ENCODE measurements at places on chromosomes 13 and 19.

DNA sequence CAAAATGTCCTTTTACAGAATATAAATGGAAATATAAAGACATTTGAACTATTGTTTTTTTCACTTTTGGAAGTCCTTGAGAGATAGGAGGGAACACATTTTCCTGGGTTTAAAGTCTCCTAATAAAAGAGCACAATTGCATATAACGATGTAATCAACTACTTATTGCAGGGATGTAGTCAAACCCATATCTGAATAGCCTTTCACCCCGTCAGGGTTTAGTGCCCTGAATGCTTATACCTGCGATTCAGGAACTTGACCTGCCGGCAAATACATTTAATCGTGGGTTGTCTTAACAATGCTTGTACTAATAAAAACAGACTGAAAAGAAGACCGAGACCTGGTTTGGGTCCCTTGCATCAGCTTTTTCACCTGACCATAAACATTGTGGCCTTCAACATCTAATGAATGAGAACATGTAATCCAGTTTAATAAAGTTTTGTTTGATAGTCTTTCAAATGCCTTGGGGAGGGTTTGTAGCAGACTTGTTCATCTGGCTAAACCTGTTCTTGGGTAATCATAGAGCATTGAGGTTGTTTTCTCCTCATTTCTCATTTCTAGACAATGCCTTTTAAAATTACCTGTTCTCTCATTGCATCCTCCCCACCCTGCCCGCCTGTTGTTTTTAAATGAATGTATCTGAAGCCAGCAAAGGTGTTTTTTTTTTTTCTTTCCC, 7.0 kb downstream of the KLF5 start:
- no peak for DNase-seq

DNA sequence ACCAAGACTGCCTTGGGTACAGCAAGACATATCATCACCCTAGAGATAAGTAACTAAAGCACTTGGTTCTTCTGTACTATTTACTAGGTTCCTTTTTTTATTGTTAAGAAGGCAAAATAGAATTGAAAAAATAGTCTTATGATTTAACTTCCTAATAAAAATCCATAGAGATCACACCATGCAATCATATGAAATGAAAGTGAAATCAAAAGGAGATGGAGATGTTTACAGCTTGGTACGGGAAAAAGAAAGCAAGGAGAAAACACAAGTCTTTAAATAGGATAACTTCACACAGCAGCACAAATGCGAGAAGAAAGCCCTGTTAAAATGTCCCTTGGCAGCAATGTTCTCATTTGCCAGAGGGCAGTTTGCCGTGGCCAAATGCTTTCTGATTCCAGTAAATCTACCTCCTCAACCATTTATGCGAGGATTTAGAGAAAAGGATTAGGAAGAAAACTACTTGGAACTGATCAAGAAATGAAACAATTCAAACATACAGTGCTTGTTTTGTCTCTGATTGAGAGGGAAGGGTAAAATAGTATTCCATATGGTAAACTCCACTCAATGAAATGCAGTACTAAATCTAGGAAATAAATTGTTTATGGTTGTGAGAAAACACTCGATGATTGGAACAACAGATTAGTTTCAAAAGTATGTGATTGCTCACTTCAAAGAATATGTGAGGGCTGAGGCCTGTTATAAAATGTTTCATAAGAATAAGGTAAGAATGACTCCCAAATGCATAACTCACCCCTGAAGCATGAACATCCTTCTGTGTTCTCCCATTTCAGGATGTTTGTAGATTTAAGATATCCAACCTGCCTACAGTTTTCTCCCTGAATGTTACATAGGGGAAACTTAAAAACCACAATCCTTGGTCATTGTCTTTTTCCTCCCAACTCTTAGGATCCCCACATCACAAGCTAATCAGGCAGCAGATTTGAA, 487.8 kb downstream of the DACH1 start:
- no peak for DNase-seq

GRCh38 chr19:10292206-10292788, 2.5 kb downstream of the ICAM5 start:
- DNase-seq = peak; percentile 82

DNA sequence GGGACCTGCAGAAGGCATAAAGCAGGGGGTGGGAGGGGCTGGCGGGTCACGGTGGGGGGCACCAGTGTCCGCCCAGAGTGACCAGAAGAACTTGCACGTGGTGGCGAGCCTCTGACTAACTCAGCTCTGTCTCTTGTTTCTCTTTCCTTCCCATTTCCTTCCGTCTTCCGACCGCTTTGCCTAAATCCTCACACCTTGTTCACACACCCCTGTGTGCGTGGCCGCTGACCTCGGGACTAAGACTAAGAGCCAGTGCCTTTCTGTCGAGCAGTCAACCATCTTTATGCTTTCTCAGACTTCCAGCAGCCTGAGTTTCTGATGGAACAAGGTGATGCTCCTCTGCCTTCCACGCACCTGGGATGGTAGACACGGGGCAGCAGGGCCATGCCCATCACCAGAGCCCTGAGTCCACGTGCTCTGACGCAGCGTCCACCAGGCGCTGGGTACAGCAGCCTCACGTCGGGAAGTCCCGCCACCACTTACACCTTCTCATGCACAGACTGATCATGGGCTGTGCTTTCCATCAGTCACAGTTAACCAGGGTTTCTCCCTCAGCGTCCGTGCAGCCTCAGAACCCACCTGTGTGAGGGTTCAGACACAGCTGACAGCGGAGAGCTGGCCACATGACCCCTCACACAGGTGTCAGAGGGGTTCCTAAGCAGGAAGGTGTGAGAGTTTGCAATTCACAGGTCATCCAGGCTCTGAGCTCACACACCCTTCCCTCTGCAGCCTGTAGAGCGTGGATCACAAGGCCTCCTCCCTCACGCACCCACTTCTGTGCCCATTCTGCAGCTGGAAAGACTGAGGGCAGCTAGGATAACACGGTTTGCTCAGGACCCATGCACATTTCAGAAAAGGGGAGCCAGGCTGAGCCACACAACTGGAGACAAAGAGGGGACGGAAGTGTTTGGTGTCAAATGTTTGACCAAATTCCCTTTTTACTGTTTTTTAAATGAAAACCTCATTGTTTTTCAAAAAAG, 90.7 kb upstream of the MCF2L start:
- DNase-seq = no peak

- DNase-seq = peak; percentile 63
These were observed 7.2 kb upstream of the ZNF606 start for GRCh38 chr19:58009666-58010301.

DNA sequence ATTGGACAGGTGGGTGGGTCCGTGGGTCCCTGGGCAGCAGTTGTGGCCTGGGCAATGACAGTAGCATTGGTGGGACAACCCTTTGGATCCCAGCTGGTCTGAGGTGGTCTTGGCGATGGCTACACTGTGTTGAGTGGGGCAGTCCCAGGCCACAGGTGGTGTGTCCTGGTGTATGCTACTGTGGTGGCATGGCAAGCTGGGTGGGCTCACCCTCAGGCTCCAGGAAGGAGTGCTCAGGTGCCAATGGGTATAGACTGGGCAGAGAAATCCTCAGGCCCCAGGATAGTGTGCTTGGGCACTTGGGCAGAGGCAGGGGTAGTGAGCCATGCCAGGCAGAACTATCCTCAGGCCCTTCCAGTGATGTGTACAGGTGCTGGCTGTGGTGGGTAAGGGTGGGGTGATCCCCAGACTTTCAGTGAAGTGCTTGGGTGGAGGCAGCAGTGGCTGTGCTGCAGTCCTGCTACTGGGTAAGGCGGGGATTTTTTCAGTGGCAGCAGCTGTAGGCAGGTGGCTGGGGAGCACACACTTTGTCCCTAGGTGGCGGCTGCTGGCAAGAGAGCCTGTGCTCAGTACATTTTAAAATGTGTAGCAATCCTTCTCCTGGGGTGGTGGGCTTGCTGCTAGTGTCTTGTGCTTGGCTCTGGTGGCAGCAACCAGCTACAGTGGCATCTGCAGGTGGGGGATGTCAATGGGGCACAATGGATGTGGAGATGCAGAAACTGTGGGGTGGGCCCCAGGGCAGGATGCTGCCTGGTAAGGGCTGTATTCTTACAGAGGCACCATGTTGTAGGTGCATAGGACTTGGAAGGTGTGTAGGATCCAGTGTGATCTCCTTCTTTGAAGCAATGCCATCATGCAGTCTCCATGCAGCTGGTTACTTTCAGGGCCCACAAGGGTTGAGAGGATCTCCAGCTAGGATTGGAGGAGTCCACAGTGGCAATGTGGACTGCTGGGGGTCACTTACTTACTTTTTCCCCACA, 64.9 kb downstream of the DNAJC3 start:
- DNase-seq = no peak

- no peak for DNase-seq
These were observed 6.5 kb downstream of the FGF22 start for GRCh38 chr19:645912-646778.

DNA sequence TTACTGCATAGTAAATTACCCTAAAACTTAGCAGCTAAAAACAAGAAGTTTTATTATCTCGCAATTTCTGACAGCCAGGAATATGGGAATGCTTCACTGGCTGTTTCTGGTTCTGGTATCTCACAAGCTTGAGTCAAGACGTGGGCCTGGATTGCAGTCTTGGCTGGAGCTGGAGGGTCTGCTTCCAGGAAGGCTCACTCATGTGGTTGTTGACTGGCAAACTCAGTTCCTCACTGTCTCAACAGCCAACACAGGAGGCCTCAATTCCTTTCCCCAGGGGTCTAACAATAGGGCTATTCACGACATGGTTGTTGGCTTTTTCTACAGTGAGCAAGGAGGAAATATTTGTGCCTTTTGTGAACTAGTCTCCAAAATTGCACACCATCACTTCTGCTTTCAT, 146.3 kb downstream of the GPC5 start:
- no peak for DNase-seq

GRCh38 chr19:28578208-28578607, 634.7 kb downstream of the UQCRFS1 start:
- no peak for DNase-seq

GRCh38 chr19:54482889-54483288, 9.8 kb upstream of the CDC42EP5 start:
- no peak for DNase-seq
